ENCODE measurements at places on chromosomes 1 and 21.

DNA sequence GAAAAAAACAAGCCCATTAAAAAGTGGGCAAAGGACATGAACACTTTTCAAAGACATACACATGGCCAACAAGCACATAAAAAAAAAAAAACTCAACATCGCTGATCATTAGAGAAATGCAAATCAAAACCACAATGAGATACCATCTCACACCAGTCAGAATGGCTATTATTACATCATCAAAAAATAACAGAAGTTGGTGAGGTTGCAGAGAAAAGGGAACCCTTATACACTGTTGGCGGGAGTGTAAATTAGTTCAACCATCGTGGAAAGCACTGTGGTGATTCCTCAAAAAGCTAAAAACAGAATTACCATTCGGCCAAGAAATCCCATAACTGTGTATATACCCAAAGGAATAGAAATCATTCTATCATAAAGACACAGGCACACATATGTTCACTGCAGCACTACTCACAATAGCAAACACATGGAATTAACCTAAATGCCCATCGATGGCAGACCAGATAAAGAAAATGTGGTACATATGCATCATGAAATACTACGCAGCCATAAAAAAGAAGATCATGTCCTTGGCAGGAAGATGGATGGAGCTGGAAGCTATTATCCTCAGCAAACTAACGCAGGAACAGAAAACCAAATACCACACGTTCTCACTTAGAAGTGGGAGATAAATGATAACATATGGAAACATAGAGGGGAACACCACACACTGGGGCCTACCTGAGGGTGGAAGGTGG, 70.1 kb downstream of the INTS7 start:
- no peak for DNase-seq

DNA sequence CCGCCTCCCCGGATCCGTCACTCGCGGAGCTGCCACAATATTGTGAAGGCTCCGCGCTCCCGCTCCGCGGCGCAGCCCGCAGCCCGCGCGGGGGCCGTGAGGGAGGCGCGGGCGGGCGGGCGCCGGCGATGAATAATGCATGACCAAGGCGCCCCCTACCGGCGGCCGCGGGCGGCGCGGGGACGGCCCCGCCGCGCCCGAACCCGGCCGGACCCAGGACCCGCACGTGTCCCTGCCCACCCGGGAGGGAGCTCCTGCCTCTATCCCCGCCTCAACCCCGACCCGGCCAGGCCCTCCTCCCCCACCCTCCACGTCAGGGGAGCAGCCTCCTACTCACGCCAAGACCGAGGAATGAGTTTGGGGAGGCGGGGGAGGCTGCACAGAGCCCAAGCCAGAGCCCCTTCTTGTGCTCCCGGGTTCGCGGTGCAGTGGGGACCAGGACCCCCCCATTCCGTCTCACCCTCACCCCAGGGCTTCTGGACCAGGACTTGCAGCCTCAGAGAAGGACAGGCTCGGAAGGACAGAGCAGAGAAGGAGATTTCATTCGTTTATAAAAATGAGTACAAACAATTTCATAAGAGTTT, 70.8 kb upstream of the CASZ1 start:
- peak; percentile 58 for DNase-seq

GRCh38 chr1:248752161-248753028, 3.2 kb downstream of the LYPD8 start:
- no peak for DNase-seq

GRCh38 chr1:223535319-223535718, 130.2 kb downstream of the CAPN8 start:
- DNase-seq: no peak

DNA sequence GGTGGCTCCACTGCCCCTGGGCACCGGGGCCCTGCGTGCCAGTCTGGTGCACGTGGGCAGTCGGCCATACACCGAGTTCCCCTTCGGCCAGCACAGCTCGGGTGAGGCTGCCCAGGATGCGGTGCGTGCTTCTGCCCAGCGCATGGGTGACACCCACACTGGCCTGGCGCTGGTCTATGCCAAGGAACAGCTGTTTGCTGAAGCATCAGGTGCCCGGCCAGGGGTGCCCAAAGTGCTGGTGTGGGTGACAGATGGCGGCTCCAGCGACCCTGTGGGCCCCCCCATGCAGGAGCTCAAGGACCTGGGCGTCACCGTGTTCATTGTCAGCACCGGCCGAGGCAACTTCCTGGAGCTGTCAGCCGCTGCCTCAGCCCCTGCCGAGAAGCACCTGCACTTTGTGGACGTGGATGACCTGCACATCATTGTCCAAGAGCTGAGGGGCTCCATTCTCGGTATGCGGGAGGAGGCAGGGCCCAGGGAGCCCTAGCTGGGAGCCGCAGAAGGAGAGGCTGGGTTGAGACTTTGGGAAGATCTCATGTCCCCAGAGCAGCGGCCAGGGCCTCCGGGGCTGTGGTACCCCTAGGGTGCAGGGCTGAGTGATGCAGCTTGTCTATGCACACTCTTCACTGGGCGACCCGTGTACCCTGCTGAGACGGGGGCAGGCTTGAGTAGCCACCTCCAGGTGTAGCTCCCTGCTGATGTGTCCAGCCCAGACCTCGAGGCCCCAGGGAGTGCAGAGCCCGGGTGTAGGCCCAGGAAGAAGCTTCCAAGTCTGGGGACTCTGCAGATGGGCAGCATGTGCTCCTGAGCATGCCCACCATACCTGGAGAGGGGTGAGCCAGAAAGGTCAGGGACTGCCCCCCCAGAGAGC, 1.8 kb downstream of the VWA1 start:
- DNase-seq: no peak

- DNase-seq: no peak
Measured at GRCh38 chr1:8017495-8018197, 8.5 kb downstream of the ERRFI1 start.

DNA sequence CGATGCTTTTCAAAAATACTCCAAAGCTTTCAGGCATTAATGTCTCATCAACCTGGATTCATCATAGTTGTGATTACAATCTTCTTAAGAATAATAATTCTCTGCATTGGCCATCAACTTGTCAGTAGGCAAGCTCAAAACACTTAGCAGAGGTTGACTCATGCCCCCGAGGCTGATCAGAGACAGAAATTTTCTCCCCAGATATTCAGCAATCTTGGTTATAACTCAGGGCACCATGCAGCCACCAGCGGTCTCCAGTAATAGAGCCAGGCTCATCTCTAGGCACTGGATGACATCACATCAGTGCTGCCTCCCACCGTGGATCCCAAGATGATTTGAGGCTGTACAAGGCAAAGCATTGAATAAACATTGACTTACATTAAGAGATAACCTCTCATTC, 14.3 kb upstream of the IFFO2 start:
- no peak for DNase-seq

GRCh38 chr1:193588311-193589082, 402.1 kb upstream of the B3GALT2 start:
- no peak for DNase-seq

GRCh38 chr1:38297842-38298241, 251.2 kb upstream of the POU3F1 start:
- no peak for DNase-seq

GRCh38 chr1:37930246-37931101, 16.4 kb downstream of the INPP5B start:
- peak; percentile 45 for DNase-seq

- no peak for DNase-seq
Measured at GRCh38 chr1:119112791-119113190, 27.7 kb downstream of the WARS2 start.

DNA sequence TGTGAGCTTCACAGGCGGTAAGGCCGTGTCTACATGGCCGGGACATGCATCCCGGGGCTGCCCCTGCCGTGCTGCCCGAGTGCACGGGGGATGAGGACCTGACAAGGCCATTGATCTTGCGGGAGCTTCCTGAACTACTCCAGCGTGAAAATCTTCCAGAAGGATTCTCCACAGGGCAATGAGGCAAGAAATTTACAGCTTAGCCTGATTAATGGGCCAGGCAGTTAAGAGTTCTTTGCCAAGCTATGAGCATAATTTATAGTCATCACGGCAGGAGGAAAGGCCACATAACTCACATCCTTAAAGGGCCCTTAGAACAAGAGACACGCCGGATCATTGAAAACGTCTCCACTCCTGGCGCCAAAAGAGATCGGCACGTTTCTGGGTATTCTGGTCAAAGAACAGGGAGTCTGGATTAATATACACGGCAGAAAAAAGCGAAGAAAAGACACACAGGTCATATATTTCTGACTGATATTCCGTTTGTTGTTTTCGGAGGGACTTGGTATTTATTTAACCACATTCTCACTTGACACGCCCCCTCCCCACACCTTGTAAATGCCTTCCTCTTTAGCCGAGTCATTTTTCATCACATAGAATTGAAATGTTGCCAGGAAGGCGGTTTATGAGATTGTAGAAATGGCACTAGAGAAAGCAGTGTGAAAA, 180.5 kb downstream of the DYRK1A start:
- DNase-seq: no peak

- DNase-seq: no peak
Measured at GRCh38 chr1:2086446-2087078, 36.4 kb downstream of the PRKCZ start.

DNA sequence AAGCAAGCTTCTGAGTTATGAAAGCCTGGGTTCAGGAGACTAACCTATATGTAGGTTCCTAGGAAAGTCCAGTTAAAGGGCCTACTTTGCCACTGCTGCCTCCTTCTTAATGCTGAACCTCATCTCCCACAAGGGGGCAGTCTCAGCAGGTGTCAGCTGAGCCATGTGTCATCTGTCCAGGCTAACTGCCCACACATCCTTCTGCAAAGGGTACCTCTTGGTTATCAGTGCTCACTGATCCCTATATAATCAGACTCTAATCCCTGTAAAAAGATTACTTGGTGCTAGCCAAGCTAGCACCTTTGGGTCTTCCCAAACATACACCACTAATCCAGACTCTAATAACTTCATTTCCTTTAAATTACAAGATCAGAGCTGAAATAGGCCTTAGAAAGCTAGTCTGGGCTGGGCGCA, 9.0 kb downstream of the PRDX1 start:
- peak; percentile 64 for DNase-seq

DNA sequence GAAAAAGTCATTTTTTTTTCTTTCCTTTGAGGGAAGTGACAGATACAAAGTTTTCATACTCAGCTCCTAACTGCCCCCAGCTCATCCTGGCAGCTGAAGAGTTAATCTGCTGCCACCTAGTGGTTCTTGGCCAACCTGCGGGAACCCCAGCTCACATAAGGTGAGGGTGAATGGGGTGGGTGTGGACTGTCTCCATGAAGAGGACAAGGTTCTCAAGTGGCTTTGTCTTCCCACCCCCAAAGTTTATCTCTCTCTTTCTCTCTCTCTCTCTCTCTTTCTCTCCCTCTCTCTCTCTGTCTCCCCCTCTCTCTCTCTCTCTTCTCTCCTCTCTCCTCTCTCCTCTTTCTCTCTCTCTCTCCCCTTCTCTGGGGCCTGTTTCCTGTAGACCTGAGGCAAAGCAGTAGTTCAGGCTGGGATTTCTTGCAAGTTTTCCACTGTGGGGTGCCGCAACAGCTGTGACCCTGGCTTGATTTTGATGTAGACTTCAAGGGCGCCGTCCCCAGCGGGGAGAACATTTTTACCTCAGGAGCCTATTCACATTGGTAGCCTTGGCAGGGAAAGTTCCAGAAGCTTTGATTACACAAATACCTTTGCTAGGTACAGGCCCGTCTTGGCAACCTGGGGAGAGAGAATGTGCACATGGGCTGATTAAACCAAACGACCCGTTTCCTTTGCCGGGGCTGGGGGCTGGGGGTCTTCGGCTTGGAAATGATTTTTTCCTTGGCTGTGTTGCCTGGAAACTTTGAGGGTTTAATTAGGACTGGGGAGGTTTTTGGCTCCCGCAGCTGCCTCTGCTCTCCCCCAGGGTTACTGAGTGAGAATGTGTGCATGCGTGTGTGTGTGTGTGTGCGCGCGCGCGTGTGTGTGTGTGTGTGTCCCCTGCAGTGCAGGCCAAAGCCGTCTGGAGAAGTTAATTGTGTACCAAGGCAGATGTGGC, 135.9 kb downstream of the TM2D1 start:
- peak; percentile 62 for DNase-seq

GRCh38 chr1:50197216-50197615, 88.5 kb downstream of the ELAVL4 start:
- DNase-seq: no peak

- DNase-seq: no peak
Measured at GRCh38 chr1:101420406-101420805, 183.6 kb downstream of the S1PR1 start.

- DNase-seq: no peak
Measured at GRCh38 chr1:180229483-180230415, at the start of gene LHX4. Gene LHX4 (plus strand): TSS chr1:180230264. CDS start chr1:180230530, 266 bp downstream.

DNA sequence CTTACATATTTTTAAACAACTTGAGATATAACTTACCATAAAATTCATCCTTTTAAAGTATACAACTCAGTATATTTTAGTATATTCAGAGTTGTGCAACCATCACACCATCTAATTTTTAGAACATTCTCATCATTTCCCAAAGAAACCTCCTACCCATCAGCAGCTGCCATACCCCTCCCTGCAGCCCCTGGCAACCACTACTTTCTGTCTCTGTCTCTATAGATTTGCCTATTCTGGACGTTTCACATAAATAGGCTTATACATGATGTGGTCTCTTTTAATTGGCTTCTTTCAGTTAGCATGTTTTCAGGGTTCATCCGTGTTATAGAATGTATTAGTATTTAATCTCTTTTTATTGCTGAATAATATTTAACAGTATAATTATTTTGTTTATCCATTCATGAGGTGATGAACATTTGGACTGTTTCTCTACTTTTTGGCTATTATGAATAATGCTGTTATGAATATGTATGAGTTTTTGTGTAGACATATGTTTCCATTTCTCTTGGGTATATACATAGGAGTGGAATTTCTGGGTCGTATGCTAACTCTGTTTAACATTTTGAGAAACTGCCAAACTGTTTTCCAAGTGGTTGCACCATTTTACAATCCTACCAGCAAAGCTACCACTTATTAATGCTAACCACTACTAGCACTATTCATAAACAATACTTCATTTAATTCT, 29.5 kb downstream of the WDR26 start:
- DNase-seq: no peak

GRCh38 chr1:27099587-27100334, 55.2 kb downstream of the SLC9A1 start:
- DNase-seq: no peak

All from stimulated activated CD4-positive, alpha-beta T cell treated with anti-CD3 and anti-CD28 coated beads, Interleukin-4, amount 100 ng/mL, for 24 hours (primary cell).